Adrenal gland (tissue), 19 donors: ENCODE measurements at places on chromosomes 11 and 22. TPM values are rescaled to one million over a fixed set of nuclear protein-coding genes. Genes with fewer than 3 reads are reported as not detected.
A peak's percentile ranks its signal among the peaks of the same experiment; 100 is the strongest.

- no peak overlapping the region for H3K27ac ChIP-seq
- DNase-seq, result no peak
- no peak overlapping the region for H3K4me3 ChIP-seq
- peaks cover 4% of the 10 kb centered on the region for H3K4me1 ChIP-seq
Observed at GRCh38 chr11:125452125-125452470, 44.0 kb downstream of the FEZ1 start.

- no peaks in the 10 kb centered on the region for H3K4me1 ChIP-seq
- no peak for DNase-seq
- H3K4me3 ChIP-seq, result no peak overlapping the region
Observed at GRCh38 chr11:114291381-114291780, 4.8 kb upstream of the NNMT start.

GRCh38 chr11:35223371-35223796, 84.4 kb downstream of the CD44 start:
- H3K4me3 ChIP-seq, result no peak overlapping the region
- no peaks in the 10 kb centered on the region for H3K4me1 ChIP-seq
- no peak for DNase-seq
- no peaks in the 10 kb centered on the region for H3K36me3 ChIP-seq
- H3K27me3 ChIP-seq, result no peaks in the 10 kb centered on the region

DNA sequence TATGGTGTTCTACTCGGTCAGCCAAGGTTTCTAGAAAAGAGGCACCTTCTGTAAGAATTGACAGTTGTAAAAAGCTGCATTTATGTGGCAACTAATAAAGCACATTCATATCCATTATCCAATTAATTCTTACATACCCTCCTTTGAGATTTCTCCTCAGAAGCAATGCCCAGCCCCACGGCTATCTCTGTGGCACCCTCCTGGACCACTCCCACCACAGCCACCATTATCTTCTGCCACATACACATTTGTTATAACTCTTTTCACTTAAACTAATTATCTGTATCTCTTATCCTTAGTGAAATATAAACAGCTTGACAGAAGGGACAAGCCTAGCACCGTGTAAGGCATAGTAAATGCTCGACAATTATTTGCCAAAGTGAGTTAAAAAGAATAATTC, 48.5 kb downstream of the PAK1 start:
- H3K4me1 ChIP-seq, result no peaks in the 10 kb centered on the region
- H3K27ac ChIP-seq, result no peak overlapping the region
- H3K27me3 ChIP-seq, result no peaks in the 10 kb centered on the region
- H3K4me3 ChIP-seq, result no peak overlapping the region
- no peaks in the 10 kb centered on the region for H3K36me3 ChIP-seq
- no peak for DNase-seq

DNA sequence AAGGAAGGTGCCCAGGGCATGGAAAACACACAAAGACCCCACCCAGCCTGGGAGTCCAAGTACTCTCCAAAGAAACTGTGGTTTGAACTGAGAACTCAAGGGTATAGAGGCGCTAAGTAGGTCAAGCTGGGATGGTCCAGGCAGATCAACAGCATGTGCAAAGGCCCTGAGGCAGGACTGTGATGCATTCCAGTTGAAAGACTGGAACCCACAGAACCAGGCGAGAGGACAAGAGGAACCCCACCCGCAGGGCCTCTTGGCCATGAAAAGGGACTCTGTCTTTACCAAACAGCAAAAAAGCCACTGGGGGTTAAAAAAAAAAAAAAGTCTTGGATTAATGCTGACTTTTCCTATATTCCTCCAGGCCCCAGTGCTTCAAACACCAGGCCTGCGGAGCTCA, 14.3 kb downstream of the CARD10 start:
- H3K27me3 ChIP-seq, result no peaks in the 10 kb centered on the region
- H3K4me3 ChIP-seq, result no peak overlapping the region
- H3K36me3 ChIP-seq, result no peaks in the 10 kb centered on the region
- no peak for DNase-seq
- H3K27ac ChIP-seq, result peak overlapping the region; percentile 86

- H3K27me3 ChIP-seq, result no peaks in the 10 kb centered on the region
- peaks cover 25% of the 10 kb centered on the region for H3K4me1 ChIP-seq
- peak overlapping the region; percentile 100 for H3K4me3 ChIP-seq
- peak overlapping the region; percentile 93 for H3K27ac ChIP-seq
- DNase-seq, result peak; percentile 92
Observed at GRCh38 chr11:114058026-114058706, 1.3 kb upstream of the ZBTB16 start.

GRCh38 chr22:33807470-33807869, 112.8 kb downstream of the LARGE1 start:
- H3K4me3 ChIP-seq, result no peak overlapping the region
- H3K4me1 ChIP-seq, result peaks cover 33% of the 10 kb centered on the region
- H3K36me3 ChIP-seq, result no peaks in the 10 kb centered on the region
- H3K27ac ChIP-seq, result peak overlapping the region; percentile 30
- no peak for DNase-seq
- no peaks in the 10 kb centered on the region for H3K27me3 ChIP-seq

DNA sequence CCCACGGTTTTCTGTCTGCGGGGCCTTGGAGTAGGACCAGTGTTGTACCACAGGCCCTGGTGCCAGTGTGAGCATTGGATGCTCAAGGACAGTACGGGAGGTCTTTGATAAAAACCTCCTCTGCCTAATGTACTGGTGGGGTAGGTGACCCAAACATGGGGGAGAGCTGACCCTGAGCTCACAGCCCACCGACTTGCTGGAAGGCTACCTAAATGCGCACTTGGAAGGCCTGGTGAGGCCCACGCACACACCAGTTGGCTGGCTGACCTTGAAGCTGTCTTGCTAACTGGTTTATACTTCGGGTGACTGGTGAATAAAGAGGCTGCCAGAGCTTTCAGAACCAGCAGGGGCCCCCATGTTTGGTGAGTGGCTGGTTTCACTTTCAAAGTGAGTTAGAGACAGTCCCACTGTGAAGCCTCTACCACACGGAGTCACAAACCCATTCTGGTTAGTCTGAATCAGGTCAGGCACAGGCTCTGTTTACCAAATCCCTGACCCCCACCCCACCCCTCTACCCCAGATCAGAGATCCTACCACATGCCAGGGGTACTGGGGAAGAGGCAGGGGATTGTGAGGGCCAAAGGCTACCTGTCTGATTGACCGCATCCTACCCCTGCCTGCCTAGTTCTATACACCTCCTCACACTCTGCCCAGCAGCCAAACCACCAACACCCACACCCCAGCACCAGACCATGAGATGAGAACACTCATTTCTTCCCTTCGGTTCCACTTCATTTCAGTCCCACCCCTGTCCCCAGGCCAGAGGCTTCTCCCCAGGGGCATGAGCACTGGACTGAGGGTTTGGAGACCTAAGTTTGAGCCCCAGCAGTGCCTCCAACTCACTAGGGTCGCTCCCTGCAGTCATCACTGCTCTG, 12.7 kb upstream of the IL2RB start:
- no peak overlapping the region for H3K27ac ChIP-seq
- no peak for DNase-seq
- no peak overlapping the region for H3K4me3 ChIP-seq
- no peaks in the 10 kb centered on the region for H3K36me3 ChIP-seq

DNA sequence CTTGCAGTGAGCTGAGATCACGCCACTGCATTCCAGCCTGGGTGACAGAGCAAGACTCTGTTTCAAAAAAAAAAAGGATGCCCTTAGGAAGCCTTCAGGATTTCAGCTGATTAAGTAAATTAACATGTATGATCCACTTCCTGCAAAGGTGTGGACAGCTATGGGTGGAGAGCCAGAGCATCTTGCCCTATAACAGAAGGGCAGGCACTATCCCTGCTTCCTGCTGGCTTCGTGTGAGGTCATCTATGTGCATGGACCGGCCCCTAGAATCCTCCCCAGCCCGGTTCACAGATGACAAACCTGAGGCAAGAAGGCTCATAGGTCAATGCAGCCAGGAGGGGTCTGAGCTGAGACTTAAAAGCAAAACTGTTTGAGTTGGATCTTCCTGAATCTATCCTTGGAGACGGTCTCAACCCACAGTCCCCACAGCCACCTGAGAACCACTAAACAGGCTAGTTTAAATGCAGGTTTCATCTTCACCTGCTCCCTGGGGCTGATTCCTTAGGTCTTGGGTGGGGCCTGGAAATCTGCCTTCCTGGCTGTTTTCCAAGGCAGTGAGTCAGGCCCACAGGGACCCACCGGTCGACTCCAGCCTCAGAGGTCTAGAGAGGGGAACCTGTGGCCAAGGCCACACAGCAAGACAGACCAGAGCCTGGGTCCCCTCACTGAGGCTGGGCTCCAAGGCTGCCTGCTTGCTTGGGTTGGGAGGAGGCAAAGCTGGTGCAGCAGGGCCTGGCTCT, 55.2 kb upstream of the MPEG1 start:
- H3K4me1 ChIP-seq, result no peaks in the 10 kb centered on the region
- no peak for DNase-seq
- no peak overlapping the region for H3K4me3 ChIP-seq
- no peak overlapping the region for H3K27ac ChIP-seq
- no peaks in the 10 kb centered on the region for H3K36me3 ChIP-seq

- no peak for DNase-seq
- H3K27me3 ChIP-seq, result no peaks in the 10 kb centered on the region
- no peak overlapping the region for H3K4me3 ChIP-seq
- H3K27ac ChIP-seq, result no peak overlapping the region
- H3K36me3 ChIP-seq, result no peaks in the 10 kb centered on the region
Observed at GRCh38 chr11:70020336-70021214, 57.5 kb upstream of the ANO1 start.

GRCh38 chr11:970319-970871, 44.7 kb downstream of the AP2A2 start:
- no peak overlapping the region for H3K27ac ChIP-seq
- no peaks in the 10 kb centered on the region for H3K27me3 ChIP-seq

DNA sequence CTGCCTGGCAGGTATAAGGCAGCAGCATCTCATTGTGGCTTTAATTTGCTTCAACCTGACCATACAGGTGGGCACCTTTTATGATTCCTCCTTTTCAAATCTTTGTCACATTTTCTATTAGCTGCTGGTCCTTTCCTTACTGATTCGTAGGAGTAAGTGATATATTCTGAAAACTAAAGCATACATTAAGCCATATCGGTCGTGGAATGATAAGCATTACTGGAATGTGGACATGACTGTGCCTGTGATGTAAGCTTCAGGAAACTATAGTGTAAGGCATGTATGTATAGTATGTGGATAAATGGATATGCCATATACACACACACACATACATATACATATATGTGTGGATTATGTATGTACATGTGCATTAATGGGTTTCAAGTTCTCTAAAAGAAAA, 20.8 kb downstream of the YPEL1 start:
- no peaks in the 10 kb centered on the region for H3K4me1 ChIP-seq
- no peaks in the 10 kb centered on the region for H3K36me3 ChIP-seq
- no peak for DNase-seq
- no peak overlapping the region for H3K4me3 ChIP-seq

GRCh38 chr11:22430141-22430541, 92.0 kb downstream of the SLC17A6 start:
- H3K27ac ChIP-seq, result no peak overlapping the region
- DNase-seq, result no peak
- H3K27me3 ChIP-seq, result no peaks in the 10 kb centered on the region
- H3K4me1 ChIP-seq, result no peaks in the 10 kb centered on the region
- H3K36me3 ChIP-seq, result no peaks in the 10 kb centered on the region

- H3K27ac ChIP-seq, result no peak overlapping the region
- H3K27me3 ChIP-seq, result no peaks in the 10 kb centered on the region
- DNase-seq, result no peak
- peaks cover 16% of the 10 kb centered on the region for H3K4me1 ChIP-seq
- H3K4me3 ChIP-seq, result no peak overlapping the region
Observed at GRCh38 chr11:65224930-65225278, 36.9 kb upstream of the POLA2 start.

DNA sequence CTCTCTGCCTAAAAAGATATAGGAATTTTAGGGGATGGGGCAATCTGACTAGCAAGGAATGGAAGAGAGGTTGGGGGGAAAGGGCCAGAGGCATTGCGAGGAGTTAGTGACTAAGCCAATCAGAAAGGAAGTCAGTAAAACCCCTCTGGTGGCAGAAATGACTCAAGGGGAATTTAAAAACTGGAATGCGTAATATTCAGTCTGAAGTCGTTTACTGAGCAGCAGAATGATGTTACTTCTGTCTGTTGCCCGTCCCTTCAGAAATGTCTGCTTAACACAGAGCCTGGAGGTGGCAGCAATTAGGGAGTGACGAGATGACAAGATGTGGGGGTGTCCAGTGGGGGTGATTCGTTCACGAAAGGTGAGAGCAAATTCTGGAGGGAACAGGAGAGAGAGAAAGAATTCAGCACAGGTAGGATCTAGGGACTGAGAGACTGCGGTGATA, 107.7 kb upstream of the CLMP start:
- DNase-seq, result no peak
- peaks cover 25% of the 10 kb centered on the region for H3K4me1 ChIP-seq
- H3K27ac ChIP-seq, result no peak overlapping the region
- H3K36me3 ChIP-seq, result no peaks in the 10 kb centered on the region
- no peaks in the 10 kb centered on the region for H3K27me3 ChIP-seq

DNA sequence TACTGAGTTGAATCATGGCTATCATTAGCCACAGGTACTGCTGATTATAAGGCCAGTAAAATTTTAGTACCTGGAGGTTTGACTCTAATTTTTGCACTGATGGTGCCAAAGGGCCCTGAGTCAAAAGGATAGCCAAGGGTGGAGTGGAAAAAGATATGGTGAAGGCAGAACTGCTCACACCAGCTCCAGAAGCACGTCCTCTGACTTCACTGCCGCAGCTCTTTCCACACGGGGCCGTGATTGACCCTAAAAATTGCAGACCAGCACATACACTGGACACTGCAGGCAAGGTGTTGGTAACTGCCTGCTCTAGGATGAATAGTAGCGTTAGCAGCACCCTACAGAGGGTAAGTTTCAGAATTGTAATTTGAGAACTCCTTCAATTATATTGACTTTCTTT, 25.4 kb upstream of the GRIK4 start:
- DNase-seq, result no peak
- H3K27ac ChIP-seq, result no peak overlapping the region
- H3K36me3 ChIP-seq, result peaks cover 41% of the 10 kb centered on the region
- H3K27me3 ChIP-seq, result no peaks in the 10 kb centered on the region
- H3K4me3 ChIP-seq, result no peak overlapping the region

Gene MMP3
- total RNA-seq, result not detected

Gene SLC22A6
- total RNA-seq, result not detected

Gene TAF6L
- total RNA-seq, result 25.1 TPM

Gene INPPL1
- 132 TPM for total RNA-seq

Gene GGTLC3
- not detected for total RNA-seq

Gene YPEL1
- total RNA-seq, result 3.0 TPM

Gene OR6T1
- total RNA-seq, result not detected

Gene SMTNL1
- not detected for total RNA-seq

Gene RAG1
- total RNA-seq, result 3.2 TPM

Gene OR6M1
- total RNA-seq, result not detected
